Caudate nucleus (tissue), 63 donors: ENCODE measurements at places on chromosomes 4 and X.

- no peak for DNase-seq
These were observed 66.3 kb downstream of the TSPAN7 start for GRCh38 chrX:38627683-38628082.

DNA sequence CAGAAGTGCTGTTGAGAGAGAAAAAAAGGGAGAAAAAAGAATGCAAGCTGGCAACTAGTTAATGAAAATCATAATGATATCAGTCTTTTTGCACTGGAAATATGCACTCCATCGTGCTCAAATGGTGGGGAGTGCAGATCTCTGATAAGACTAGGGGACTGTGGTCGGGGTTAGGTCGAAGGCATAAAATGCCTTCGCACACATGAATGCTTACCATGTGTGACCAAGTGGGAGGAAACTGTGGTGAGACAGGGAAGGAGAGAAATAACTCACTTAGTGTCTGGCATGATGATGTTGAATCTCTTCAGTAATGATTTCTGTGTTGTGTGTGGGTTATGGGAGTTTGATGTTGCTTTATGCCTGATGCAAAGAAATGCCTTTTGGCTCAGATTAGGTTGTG is 358.9 kb downstream of the FBXO8 start:
- DNase-seq, result no peak

DNA sequence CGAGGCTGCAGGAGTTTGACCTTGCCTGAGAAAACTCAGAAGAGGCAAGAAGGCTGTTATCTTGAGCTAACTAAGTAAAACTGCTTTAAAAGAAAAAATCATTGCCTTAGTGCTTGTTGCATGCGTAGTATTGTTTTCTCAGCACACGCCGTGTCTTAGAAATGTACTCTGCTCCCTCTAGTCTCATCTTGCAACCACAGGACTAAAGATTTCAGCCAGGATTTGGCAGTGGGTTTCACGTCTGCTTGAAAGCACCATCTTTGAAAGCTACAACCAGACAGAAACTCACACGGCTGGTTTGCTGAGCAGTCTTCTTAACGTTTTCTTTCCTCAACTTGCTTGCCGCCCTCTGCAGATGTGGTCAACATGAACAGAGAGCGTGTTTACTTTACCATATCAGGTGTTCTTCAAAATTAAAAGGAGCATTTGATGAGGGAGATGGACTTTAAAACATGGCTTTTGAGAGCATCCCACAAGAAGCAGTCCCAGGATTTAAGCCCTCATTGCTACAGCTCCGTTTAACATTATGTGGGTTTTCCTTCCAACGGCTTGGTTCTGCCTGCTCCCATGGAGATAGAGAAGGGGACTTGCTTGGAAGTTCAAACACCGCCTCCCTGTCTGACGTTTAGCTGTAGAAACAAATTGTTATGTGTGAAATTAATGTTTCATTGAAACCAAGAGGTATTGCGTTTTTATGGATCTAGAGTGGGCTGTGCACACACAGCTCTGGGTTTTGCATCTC is 3.4 kb downstream of the SORCS2 start:
- DNase-seq, result no peak

- DNase-seq, result no peak
These were observed 32.7 kb upstream of the JADE1 start for GRCh38 chr4:128776794-128777216.

GRCh38 chr4:142287371-142287770 is 558.7 kb downstream of the INPP4B start:
- DNase-seq, result no peak

DNA sequence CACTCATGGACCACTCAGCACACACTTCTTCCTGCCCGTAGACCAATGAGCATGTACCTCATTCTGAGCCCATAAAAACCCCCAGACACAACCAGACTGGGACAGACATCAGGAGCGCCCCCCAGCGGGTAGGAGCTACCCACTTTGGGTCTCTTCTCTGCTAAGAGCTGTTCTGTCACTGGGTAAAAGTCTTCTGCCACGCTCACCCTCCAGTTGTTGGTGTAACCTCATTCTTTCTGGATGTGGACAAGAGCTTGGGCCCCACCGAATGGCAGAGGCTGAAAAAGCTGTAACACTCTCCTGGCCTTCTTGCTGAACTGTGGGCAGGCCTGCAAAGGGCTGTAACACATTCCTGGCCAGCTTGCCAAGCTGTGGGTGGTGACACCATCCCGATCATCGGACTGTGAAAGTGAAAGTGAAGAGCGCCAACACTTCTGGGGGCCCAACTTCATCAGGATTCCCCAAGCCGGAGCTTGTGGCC is 137.6 kb downstream of the TECRL start:
- DNase-seq, result no peak

- DNase-seq, result no peak
These were observed 384.6 kb upstream of the IGFBP7 start for GRCh38 chr4:57494821-57495220.

DNA sequence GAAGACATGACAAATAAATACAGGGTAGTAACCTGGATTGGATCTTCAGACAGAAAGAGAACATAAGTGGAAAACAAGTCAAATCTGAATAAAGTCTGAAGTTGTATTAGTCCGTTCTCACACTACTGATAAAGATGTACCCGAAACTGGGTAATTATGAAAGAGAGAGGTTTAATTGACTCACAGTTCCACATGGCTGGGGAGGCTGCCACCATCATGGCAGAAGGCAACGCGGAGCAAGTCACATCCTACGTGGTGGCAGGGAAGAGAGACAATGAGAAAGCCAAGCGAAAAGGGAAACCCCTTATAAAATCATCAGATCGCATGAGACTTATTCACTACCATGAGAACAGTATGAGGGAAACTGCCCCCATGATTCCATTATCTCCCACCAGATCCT is 82.8 kb downstream of the USP46 start:
- no peak for DNase-seq

DNA sequence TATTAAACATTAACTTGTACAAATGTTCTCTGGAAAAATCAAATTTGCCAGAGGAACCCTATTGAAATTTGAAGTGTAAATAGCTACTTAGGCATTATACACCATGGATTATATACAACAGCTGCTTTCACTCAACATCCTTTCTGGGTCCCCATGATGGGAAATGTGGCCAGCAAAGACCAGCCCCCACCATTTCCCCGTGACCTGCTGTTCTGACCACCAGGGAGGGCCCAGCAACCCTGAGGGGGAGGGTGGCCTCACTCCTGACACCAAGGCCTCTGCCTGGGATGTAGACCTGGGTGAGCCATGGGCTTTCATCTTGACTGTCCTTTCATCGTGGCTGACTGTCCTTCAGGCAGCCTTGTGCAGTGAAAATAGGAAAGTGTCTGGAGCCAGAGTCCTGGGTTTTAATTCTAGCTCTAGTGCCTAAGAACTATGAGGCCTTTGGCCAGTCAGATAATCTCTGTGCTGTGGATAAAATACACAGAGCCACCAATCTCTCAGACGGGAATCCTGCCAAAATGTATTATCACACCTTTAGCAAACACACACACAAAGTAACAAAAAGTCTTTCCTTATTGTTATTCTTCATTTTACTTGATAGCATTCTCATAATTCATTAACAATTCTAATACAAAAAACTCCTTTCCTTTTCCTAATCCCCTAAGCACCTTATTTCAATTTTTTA is 45.1 kb downstream of the NR3C2 start:
- no peak for DNase-seq

DNA sequence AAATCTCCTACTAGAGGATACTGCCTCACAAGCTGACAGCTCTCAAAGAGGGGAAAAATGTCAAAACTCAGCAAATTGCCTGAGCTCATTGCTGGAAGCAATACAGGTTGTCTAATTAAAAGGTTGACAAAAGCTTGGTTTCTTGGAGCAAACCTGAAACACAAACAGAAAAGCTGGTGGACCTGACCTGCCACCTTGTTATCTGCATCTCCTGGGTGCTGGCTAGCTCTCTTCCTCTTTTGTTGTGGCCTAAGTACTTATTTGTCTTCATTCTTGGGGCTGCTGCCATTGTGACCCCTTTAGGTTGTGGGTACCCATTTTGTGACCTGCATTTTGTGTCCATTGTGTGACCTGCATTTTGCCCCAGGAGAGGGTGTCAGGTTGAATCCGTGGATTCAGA is 184.5 kb downstream of the KIT start:
- no peak for DNase-seq
